ENCODE measurements at places on chromosomes 6 and 20.

- DNase-seq = no peak
Observed at GRCh38 chr6:150470960-150471665, 102.3 kb downstream of the IYD start.

- DNase-seq = no peak
Observed at GRCh38 chr6:17497535-17498095, 102.5 kb upstream of the FAM8A1 start.

DNA sequence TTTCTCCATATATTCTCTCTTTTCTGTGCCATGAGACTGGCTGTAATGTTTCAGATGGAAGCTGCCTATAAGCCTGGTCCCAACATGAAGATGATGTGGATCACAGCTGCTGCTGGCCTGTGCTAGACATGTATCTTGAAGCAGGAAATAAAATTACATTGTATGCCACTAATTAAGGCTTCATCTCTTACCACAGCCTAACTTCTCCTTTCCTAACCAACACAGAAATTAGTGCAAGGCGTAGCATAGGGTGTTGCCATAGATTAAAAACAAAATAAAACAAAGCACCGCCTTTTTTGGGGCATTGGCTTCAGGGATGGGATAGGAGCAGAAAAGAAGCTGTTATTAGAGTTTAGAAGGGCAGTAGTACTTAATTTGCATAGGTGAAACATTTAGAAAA, 4.7 kb upstream of the SLC17A4 start:
- no peak for DNase-seq

DNA sequence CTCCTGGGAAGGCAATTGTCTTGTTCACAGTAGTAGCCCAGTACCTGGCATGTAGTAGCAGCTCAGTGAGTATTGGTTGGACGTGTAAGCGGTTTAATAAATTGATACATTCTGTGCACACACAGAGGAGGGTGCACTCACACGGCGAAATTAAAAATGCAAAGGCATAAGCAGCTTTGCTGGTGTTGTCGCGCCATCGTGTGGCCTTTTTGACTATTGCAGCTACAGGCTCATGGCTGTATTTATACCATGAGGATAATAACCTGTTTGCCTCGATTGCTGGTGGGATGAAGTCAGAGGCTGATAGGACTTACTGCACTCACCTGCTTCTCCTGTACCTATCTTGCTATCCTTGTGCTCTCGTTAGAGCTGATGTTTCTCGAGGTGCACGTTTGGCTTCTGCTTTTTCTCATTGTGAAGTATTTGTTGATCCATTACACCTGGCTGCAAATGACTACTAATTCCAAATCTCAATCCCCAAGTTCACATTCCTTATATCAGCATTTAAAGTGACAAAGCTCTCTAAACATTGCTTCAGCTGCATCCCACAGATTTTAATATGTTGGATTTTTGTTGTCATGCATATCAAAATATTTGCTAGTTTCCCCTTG, 61.5 kb downstream of the TBXT start:
- DNase-seq = peak; percentile 65

DNA sequence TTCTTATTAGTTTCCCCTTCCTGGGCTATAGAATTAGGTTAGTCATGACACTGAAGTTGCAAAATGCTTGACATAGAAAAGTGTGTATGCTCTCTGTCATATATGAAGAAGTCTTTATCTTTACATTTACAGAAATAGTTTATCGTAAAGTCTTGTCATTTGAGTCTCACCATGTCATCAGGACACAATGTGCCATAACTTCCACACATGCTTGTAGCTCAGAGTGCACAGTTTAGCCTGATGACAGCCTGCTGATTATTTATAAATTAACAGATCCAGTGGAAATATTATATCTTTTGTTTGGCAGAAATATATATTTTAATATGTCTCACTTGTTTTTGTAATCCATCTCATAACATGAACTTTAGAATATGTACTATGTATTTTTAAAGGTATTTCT, 286.9 kb upstream of the QKI start:
- no peak for DNase-seq

DNA sequence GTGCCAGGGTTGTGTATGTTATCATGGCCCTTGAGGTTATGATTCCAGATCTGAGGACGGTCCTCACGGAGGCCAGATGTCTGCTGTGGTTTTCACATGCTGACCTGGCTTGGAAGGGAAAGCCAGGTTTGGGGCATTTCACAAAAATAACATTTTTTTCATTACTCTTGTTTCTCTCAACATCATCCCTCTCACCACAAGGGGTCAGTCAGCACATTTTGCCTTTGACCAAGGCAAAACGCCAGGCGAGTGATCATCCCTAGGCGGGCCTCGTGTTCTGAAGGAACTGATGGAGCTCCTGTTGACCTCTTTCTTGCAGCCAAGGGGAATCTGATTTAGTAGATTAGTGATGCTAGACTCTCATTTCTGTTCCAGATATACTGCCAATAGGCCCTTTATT, 133.5 kb downstream of the TBC1D7 start:
- DNase-seq = no peak
